ENCODE measurements at places on chromosomes 13 and 19.

DNA sequence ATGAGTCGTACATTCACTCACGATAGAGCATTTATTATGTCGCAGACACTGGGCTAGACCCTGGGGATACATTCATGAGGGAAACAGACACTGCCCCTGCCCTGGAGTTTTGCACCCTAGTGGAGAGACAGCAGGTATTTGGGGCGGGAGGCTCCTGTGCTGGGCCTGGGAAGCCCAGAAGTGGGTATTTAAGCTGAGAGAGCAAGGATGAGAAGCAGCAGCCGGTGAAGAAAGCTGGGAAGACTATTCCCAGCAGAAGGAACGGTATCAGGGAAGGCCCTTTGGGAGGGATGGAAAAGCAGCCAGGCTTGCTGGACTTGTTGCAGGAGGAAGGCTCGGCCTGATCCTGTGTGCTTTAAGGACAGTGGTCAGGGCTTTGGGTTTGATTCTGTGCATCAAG is 54.5 kb downstream of the CDADC1 start:
- no peak for DNase-seq

GRCh38 chr19:49016067-49016839 is 638 bp downstream of the LHB start:
- DNase-seq: no peak

DNA sequence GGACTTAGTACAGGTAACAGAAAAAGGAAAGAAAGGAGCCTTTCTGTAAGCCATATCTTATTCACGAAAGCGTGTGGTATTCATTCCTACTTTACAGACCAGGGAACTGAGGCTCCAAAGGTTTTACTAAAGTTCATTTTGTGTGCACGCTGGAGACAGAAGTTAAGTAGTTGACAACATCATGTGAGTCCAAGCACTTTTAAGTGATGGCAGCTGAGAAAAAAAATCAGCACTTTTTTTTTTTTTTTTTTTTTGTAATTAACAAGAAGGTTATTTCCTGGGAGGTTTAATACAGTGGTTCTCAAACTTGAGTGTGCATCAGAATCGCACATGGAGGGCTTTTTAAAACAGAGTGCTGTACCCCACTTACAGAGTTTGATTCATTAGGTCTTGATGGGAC is 2.0 kb downstream of the DNAJC3 start:
- DNase-seq: no peak

DNA sequence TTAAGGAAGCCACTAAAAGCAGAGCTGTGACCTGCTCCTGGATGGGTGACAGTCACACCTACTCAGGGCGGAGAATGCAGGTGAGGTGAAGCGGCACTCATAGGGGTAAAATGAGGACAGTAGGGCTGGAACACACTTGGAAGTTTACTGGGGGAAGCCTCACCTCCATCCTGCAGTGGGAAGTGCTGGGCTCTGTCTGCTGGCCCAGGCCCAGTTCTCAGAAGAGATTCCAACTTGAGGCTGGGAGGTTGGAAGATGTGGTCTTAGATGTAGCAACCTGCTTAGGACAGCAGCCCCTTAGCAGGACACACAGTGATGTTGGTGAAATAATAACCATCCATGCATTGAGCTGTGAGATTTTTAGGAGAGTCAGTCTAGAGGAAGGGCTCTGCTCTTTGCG is 4.6 kb downstream of the MEDAG start:
- no peak for DNase-seq

GRCh38 chr13:75255653-75256052 is 226.3 kb downstream of the TBC1D4 start:
- no peak for DNase-seq

- no peak for DNase-seq
Measured at GRCh38 chr13:79231887-79232286, 174.2 kb downstream of the RBM26 start.

DNA sequence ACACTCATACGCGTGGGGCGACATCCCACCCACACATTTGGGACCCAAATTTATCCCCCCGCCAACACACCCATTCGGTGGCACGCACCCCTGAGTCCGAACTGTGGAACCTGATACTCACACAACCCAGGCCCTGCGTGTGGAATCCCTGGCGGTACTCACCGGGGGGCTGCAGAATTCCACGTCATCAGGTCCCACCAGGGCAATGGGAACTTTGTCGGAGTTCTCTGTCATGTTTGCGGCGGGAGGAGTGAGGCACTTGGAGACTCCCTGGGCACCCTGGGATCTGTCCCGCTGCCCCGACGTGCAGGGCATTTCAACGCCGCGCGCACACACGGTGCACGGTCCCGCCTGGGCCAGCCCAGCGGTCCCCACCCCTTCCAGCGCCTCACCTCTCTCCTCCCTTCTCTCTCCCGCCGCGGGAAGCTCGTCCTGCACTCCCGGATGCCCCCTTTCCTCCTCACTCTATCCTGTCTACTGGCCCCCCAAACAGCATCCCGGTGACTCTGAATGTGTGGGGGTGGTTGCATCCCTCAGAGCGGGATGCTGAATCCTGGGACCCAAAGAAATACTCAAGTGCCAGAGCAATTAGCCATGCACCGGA is at the start of gene CNMD:
TSS of gene CNMD (minus strand) at position 353 of the 604 bp plus-strand sequence. CDS start at position 234, 119 bp downstream.
- DNase-seq: no peak

Measured in NCI-H1694 treated with DMSO at 0.1 percent for 48 hours (cell line).